ENCODE measurements at places on chromosomes 2 and 18.

- DNase-seq, result no peak
Observed at GRCh38 chr2:56709181-56709580, 525.4 kb downstream of the CCDC85A start.

- DNase-seq, result no peak
Observed at GRCh38 chr18:74531043-74531442, 3.3 kb upstream of the CNDP1 start.

DNA sequence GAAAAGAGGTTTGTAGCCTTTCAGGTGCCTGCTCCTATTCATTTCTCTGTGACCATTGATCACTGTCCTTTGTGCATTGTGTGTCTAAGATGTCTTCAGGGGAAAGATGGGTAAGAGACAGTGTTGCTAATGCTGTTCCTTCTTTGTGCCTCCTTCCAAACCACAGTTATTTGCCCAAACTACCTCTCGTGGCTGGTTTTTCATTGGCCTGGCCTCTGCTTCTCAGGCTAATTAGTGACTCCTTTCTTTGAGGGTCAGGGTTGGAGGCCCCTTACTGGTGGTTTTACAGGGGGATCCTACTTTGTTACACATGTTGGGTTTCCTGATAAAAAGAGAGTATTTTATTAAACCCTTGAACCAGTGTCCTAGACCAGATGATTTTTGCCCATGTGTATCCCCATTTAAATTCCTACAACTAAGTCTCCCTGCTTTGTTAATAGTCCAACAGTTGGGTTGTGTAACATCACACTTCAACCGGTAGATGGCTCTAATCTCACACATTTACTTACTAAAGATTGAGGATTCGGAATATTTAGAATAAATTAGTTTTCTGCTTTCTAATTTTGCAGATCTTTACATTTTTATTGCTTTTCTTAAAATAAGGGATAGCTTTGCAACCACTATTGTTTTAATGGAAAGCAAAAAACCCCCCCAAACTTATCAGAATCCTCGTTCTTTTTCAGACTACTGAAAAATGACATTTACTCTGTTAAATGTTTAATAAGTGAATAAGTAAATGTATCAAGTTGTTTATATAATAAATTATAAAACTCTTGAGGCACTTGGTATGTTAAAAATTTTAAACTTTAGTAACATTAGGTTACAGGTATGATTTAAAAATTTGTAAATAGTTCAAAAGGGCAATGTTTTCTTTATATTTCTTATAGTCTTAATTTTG, 2.4 kb downstream of the MARS2 start:
- DNase-seq, result peak; percentile 38

GRCh38 chr2:43105586-43106558, 120.5 kb downstream of the ZFP36L2 start:
- no peak for DNase-seq

DNA sequence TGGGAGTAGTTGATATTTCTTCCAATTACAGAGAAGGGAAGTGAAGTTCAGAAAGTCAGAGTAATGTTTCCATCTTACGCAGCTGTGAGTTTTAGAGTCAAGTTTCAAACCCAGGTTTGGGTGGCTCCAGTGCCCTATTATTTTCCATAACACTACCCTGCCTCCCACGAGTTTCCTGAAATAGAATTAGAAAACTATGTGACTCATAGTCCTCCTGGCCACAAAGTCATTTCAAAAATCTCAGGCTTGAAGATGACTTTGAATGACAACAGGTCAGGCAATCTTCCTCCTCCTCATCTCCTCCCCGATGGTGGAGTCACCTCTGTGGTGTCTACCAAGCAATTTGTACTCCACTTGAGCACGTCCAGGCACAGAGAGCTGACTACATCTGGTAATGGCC, 212.3 kb upstream of the TRIB2 start:
- no peak for DNase-seq

DNA sequence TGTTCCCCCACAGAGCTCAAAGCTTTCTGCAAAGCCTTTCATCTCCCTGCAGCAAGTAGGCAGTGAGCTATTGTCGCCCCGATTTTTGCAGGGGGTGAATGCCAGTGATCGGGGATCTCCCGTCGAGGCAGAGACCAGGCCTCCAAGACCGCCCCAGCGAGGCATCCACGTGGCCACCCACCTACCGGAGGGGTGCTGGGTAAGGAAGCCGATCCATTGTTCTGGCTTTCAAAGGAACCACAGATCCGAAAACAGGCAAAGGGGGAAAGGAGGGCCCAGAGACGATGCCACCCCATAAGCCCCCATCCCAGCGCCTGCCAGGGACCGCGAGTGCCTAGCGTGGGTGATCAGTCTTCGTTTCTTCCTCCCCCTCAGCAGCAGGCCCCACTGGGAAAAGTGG, 2.4 kb downstream of the ADRA2B start:
- no peak for DNase-seq

- DNase-seq, result no peak
Observed at GRCh38 chr18:10403708-10404107, 50.7 kb upstream of the APCDD1 start.
